Fibroblast of villous mesenchyme (primary cell): ENCODE measurements at places on chromosomes 4 and X.

GRCh38 chr4:57373991-57374390 is 263.8 kb upstream of the IGFBP7 start:
- no peak for DNase-seq

DNA sequence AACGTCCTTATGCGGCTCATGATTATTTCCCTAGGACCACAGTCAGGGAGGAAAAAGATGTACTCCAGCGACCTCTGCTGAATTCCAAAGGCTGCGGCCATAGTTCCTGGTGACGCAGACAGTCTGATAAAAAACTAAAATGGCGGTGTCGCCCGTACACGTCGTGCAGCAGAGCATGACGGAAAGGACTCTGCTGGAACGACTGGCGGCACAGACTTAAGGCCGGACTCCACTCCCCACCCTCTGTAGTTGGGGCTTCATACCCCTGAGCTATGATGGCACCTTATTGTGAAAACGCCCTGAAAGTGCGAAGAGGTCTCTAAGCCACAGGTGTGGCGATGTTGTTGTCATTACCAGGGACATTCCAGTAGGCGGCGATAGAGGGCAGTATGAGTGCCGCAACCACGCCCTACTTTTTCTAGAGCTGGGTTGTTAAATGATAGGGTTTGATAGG is 90.0 kb upstream of the EDA2R start:
- DNase-seq: peak; percentile 48

- DNase-seq: no peak
Observed at GRCh38 chr4:23839279-23839678, 50.6 kb downstream of the PPARGC1A start.

GRCh38 chr4:15765910-15766697 is 12.0 kb upstream of the CD38 start:
- no peak for DNase-seq

- peak; percentile 50 for DNase-seq
Observed at GRCh38 chr4:21134994-21135393, 434.7 kb downstream of the PACRGL start.

DNA sequence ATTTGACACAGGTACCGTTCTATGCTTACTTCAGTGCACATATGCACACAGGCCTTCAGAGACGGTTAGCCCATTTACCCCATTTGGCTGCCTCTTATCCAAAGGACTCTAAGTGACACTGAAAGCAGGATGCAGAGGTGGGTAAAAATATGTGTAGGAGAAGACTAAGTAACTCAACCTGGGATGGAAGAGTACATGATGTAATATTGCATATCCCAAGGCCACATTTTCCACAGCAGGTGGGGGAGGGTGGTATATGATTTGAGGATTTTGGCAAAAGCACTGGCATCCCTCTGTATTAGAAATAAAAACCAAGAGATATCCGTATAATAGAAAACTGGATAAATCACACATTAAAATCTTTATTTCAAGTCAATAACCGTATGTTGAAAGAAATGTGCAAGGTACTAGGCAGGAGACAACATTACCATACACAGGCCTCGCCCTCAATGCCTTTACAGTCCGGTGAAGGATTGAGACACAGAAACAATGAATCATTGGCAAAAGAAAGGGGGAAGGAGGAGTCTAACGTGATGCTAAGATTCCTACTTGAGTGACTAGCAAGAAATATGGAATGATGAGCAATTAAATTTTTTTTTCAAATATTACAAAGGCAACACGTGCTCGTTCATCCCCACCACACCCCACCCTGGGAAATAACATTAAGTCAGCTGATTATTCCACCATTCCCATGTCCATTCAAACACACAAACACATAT is 161.0 kb upstream of the RASGEF1B start:
- no peak for DNase-seq

- DNase-seq: peak; percentile 7
Observed at GRCh38 chr4:48898733-48899431, 7.7 kb downstream of the OCIAD2 start.
